ENCODE measurements at places on chromosomes 3 and 15.

DNA sequence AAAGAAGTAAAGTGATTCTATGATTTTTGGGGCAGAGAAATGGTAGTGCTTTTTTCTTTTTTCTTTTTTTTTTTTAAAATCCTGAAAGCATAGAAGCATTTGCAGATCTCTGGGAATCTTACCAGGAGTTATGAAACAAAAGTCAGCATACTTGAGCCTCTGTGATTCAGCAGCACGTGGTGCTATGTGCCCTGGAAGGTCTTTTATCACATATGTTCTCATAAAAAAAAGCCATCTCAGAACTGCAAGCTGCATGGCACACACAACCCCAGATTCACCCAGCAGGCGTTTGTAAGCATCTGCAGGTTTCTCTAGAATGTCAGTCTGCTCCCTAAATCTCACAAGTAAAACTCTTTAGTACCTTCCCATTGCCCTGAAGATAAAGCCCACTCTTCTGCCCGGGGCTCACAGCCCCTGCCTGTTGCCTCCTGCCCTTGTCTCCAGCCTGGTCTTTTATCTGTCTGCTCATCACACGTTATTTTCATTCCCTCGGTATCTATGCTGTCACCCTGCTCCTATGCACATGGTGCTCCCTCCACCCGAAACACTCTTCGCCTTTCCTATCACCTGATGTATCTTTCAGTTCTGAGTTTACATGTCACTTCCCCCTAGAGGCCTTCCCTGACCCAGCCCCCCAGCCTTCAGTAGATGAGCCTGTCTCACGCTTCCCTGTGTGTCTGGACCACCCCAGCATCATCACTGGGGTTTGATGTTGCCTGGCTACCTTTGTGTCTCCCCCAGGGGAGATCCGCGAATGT lies 72.4 kb downstream of the CHDH start:
- no peak for DNase-seq

GRCh38 chr3:142746646-142747045 lies 22.8 kb downstream of the TRPC1 start:
- DNase-seq = no peak

- DNase-seq = no peak
Observed at GRCh38 chr15:23913081-23913480, 226.0 kb upstream of the NDN start.

- no peak for DNase-seq
Observed at GRCh38 chr3:54188176-54188791, 65.9 kb downstream of the CACNA2D3 start.

GRCh38 chr3:76134166-76134565 lies 348.8 kb upstream of the ZNF717 start:
- no peak for DNase-seq

GRCh38 chr15:74826364-74826819 lies at the start of gene CPLX3:
CPLX3 (plus strand) TSS chr15:74826627; CDS start chr15:74826704, 77 bp downstream.
- DNase-seq = peak; percentile 30

DNA sequence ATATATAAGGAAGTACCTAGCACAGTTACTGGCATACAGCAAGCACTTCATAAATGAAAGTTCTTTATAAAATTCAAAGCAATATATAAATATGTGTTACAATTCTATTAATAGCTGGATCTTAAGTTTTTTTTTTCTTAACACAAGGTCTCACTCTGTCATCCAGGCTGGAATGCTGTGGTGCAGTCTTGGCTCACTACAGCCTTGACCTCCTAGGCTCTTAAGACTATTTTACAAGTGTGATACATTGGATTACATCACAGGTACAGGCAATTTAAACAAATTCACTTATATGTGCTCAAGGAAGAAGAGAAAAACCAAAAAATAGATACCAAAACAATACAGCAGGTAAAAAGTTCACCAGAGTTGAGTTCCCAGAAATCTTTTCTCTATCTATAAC lies 60.6 kb downstream of the ZNF280D start:
- no peak for DNase-seq

- DNase-seq = no peak
Observed at GRCh38 chr3:137008131-137008530, 50.3 kb downstream of the IL20RB start.

GRCh38 chr15:71683411-71684274 lies 126.7 kb upstream of the NR2E3 start:
- no peak for DNase-seq

GRCh38 chr3:127723011-127723567 lies 50.3 kb downstream of the ABTB1 start:
- no peak for DNase-seq

DNA sequence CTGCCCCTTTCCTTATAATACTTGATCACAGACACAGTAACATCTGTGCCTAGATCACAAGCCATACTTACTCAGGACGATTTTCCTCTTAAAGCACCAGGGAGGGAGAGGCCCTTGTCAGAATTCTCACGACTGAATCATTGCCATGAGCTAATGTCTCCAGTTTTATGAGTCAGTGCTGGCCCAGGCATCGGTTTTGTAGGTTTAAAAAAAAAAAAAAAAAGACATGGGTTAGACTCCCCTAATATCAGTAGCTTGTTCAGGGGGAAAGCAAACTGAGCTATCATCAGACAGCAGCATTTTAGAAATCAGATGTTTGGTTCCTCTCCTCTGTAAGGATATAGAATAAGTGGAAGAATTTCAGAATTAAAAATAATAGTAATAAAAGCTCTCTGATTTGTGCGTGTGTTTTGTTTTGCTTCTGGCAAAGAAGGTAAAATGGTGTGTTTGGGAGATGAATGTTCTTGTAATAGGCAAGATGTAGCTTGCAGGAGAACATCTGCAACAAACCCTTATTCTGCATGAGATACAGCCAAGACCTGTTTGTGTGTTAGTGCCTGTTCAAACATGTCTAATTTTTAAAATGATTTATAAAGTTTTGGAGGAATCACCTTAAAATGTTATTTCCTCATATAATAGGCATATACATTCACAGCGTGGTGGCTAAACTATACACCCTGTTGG lies 193.6 kb downstream of the TP63 start:
- DNase-seq = no peak

- no peak for DNase-seq
Observed at GRCh38 chr15:51647128-51647562, 24.6 kb upstream of the DMXL2 start.

DNA sequence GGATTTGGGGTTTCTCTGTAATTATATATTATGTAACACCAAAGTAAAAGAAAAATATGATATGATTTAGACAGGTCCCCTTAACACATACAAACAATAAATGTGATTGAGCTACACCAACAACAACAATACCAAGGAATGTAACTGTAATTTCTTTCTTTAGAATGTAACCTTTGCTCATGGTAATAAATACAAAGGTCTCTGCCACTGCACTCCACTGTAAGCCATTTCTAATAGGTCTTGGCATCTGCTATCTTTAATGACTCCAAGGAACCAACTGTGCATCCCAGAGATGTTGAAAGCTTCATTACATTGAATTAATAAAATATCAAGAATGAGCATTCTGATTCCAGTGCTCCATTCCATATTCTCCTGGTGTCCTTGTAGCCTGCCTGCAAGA lies 88.8 kb downstream of the PDZRN3 start:
- no peak for DNase-seq

DNA sequence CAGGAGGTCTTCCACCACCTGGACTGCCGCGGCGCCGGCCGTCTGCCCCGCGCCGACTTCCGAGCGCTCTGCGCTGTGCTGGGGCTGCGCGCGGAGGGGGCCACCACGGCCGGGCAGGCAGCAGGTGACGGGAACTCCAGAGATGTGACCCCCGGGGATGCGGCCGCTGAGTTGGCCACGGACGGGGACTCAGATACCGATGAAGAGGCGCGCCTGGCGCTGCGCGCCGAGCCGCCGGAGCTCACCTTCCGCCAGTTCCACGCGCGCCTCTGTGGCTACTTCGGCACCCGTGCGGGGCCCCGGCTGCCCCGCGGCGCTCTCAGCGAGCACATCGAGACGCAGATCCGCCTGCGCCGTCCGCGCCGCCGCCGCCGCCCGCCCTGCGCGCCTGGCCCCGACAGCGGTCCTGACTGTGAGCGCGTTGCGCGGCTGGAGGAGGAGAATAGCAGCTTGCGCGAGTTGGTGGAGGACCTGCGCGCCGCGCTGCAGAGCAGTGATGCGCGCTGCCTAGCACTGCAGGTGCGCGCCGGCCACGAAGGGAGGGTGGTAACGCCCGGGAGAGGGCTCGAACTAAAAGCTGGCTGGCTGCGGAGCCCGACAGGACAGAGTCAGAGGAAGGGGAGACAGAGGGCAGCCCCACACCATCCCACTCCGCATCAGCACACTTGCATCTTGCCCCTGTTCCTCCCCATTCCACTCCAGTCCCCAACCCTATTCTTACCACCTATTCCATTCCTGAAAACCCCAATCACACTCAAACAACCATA lies 885 bp downstream of the EFCC1 start:
- DNase-seq = no peak

DNA sequence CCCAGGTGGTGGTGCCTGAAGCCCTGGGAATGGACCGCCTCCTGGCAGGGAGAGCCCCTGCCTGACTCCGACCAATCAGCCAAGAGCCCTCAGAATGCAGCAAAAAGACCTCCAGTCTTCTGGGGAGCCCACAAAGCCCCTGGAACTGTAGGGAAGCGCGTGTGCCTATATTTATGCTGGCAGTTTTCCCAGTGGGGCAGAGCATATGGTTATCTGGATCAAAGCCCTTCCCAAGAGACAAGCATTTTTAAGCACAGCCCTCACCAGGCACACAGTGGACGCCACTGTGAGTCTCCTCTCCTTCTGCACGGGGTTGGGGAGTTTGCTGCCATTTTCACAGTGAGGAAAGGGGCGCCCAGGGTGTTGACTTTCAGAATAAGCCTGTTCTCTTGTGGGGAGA lies 80.9 kb upstream of the RPL32 start:
- DNase-seq = no peak

- no peak for DNase-seq
Observed at GRCh38 chr3:114973536-114973935, 173.6 kb downstream of the ZBTB20 start.

- no peak for DNase-seq
Observed at GRCh38 chr15:77702211-77702957, 69.7 kb upstream of the LINGO1 start.

DNA sequence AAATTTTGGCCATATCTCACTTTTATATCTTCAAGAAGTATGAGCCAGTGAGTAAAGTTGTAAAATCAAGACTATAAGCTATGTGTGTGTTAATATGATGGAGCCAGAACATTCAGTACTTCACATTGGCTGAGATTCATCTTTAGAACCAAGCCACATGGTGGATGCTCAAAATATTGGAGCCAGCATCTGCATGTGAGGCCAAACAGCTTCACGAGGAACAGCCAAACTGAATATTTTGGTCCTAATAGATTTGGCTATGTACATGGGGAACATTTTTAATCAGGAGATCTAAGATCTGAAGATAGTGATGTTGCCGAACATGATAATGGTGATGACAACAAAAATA lies 1089.8 kb downstream of the TUSC7 start:
- DNase-seq = no peak

- no peak for DNase-seq
Observed at GRCh38 chr15:91469632-91470567, 369.8 kb downstream of the SV2B start.

DNA sequence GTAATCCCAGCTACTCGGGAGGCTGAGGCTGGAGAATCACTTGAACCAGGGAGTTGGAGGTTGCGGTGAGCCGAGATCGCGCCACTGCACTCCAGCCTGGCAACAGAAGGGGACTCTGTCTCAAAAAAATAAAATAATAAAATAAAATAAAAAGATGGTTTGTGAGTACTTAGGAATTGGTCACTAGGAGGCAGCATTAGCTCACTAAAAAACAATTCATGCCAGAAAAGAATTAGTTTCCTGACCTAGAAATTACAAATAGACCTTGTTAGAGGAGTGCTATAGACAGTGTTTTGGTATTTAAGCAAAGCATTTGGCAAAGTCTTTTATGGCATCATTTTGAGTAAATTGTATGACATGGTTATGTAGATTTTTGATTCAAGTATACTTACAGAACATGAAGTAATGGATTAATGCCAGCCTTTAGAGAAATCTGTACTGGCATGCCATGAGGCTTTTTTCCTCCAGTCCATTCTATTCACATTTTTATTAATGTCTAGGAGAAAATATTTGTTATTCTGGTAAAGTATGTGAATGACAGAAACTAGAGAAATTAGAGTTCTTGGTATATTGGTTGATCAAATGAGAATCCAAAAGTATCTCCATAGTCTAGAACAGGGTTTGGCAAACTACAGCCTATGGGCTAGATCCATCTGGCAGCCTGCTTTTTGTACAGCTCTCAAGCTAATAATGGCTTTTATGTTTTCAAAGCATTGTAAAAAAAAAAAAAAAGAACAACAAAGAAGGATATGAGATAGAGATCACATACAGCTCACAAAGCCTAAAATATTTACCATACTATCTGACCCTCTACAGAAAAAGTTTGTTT lies 81.6 kb downstream of the LRRC49 start:
- no peak for DNase-seq

DNA sequence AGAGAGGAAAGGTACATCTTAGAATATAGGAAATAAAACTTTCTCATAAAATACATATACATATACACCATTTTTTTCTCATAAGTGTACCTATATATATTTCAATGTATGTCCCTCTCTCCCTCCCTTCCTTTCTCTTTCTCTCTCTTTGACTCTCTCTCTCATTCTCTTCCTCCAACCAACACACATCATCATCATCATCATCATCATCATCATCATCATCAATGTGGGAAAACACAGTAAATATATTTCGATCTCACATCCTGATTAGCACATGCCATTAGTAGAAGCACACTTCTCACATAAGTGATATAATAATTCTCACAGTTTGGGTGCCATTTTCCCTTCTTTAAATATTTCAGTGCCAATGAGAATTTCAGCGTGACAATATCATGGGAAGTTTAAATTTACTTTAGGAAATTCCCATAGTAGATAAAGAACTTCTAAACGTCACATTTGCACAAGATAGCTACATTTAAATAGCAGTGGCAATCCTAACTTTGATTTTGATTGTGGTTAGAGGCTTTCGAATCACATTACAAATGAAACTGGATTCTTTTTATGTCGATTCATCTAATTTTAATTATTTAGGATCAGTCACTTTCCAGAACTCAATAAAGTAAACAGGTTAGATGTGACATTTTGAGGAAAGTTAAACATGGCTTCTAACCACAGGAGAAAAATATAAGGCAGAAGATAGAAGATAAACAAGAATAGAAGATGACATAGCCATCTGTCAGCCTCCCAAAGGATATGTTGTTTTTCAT lies 33.0 kb upstream of the ACTC1 start:
- no peak for DNase-seq

- DNase-seq = no peak
Observed at GRCh38 chr3:105611304-105612192, 244.8 kb downstream of the ALCAM start.

DNA sequence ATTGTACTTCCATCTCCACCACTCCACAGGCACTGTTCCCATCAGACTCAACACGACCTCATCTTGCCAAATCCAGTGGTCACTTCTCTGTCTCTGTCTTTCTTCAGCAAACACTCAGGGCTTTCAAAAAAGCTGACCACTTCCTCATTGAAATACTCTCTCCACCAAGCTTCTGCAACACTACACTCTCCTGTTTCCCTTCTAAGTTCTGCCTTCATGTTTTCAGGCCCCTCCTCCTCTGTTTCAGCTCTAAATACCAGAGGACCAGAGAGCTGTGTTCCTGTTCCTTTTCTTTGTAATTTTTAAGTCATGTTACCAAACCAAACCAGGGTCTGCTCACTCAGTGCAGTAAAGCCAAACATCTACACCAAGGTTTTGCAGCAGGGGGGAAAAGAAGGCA lies 33.8 kb upstream of the ACP3 start:
- DNase-seq = no peak

Data from effector CD8-positive, alpha-beta T cell (primary cell).